ENCODE measurements at places on chromosomes 2 and 18.
A peak's percentile ranks its signal among the peaks of the same experiment; 100 is the strongest.

GRCh38 chr18:11661430-11661829 is 27.6 kb upstream of the GNAL start:
- no peak overlapping the region for H3K27ac ChIP-seq
- H3K27me3 ChIP-seq, result no peaks in the 10 kb centered on the region
- no peaks in the 10 kb centered on the region for H3K36me3 ChIP-seq
- no peak for DNase-seq

GRCh38 chr2:42029639-42030199 is 18.1 kb upstream of the PKDCC start:
- no peaks in the 10 kb centered on the region for H3K27me3 ChIP-seq
- H3K36me3 ChIP-seq, result no peaks in the 10 kb centered on the region
- H3K27ac ChIP-seq, result no peak overlapping the region
- H3K4me3 ChIP-seq, result no peak overlapping the region

DNA sequence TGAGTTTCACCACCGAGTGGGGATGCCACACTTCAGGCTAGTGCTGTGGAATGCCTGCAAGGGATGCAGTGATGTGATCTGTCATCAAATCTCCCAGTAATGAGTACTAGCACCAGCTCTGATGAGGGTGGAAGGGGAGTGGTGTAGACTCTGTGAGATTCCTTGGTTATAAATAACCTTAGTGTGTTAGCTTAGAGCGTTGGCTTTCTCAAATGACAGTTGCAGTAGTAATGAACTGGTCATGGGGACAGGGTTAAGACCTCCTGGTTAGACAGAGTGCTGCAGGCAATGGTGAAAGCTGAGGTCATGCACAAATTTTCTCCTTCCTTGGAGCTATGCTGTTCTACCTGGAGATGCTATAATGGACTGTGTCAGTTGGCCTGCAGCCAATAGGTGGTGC is 1063.4 kb upstream of the CRIM1 start:
- peak; percentile 1 for DNase-seq
- H3K4me3 ChIP-seq, result no peak overlapping the region
- H3K4me1 ChIP-seq, result no peaks in the 10 kb centered on the region
- H3K36me3 ChIP-seq, result no peaks in the 10 kb centered on the region
- no peaks in the 10 kb centered on the region for H3K27me3 ChIP-seq

DNA sequence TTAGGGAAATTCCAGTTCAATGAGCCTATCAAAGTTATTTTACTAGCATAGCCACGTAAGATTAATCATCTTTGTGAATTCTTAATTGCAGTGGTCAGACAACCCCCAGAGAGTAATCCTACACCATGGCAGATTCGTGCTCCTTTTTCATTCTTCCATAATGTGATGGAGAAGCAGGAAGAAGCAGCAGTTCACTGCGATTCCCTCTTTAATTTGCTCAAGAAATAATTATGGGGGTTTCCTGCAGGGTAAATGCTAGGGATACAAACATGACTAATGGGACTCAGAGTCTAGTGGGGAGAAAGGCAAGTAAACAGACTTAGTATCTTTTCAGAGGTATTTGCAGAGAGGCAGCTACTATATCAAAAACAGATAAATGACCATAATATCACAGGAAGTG is 175.8 kb upstream of the HNRNPA3 start:
- H3K27me3 ChIP-seq, result peaks cover 21% of the 10 kb centered on the region
- no peaks in the 10 kb centered on the region for H3K4me1 ChIP-seq
- H3K27ac ChIP-seq, result no peak overlapping the region
- DNase-seq, result no peak

GRCh38 chr18:12774982-12775381 is 72.1 kb downstream of the PSMG2 start:
- H3K27me3 ChIP-seq, result no peaks in the 10 kb centered on the region
- no peak for DNase-seq
- H3K27ac ChIP-seq, result no peak overlapping the region
- H3K36me3 ChIP-seq, result no peaks in the 10 kb centered on the region
- H3K4me1 ChIP-seq, result no peaks in the 10 kb centered on the region

DNA sequence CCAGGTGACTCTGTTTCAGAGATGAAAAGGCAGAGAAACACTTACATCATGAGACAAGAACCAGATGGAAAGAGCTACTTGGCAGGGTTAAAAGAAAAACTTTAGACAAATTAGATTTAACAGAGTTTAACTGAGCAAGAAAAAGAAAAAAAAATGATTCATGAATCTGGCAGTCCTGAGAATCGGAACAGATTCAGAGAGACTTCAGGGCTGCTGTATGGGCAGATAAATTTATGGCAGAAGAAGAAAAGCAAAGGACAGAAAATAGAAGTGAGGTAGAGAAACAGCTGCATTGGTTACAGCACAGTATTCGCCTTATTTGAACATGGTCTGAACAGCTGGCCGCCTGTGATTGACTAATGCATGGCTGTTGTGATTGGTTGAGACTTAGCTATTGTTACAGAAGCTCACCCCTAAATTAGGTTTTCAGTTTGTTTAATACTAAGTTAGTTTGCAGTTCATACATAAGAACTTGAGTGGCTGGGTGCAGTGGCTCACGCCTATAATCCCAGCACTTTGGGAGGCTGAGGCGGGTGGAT is 43.0 kb upstream of the RHOB start:
- no peak for DNase-seq
- no peak overlapping the region for H3K27ac ChIP-seq
- H3K4me3 ChIP-seq, result no peak overlapping the region
- H3K36me3 ChIP-seq, result no peaks in the 10 kb centered on the region
- no peaks in the 10 kb centered on the region for H3K27me3 ChIP-seq

GRCh38 chr2:39304729-39305128 is 61.0 kb upstream of the CDKL4 start:
- no peak overlapping the region for H3K27ac ChIP-seq
- H3K4me3 ChIP-seq, result no peak overlapping the region
- H3K27me3 ChIP-seq, result no peaks in the 10 kb centered on the region

DNA sequence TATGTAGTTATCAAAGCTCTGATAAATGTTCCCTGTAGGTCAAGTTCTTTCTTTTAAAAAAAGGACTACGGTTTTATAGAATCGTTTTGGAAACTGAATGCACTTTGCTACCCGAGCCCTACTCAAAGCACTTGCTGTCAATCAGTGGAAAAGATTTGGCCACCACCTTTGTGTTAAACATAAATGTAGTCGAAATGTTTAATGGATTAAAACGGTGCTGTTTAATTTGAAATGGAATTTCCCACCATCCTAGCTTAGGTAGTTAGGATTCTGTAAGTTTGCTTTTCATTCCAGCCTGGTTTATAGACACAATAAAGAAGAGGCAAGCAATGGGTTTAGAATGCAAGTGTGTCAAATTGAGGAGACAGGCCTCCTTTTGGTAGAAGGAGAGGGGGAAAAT is 69.4 kb upstream of the MMADHC start:
- no peaks in the 10 kb centered on the region for H3K4me1 ChIP-seq
- no peaks in the 10 kb centered on the region for H3K36me3 ChIP-seq
- DNase-seq, result no peak
- H3K27me3 ChIP-seq, result no peaks in the 10 kb centered on the region
- no peak overlapping the region for H3K27ac ChIP-seq

- H3K4me1 ChIP-seq, result no peaks in the 10 kb centered on the region
- H3K36me3 ChIP-seq, result no peaks in the 10 kb centered on the region
- no peaks in the 10 kb centered on the region for H3K27me3 ChIP-seq
- H3K4me3 ChIP-seq, result no peak overlapping the region
- DNase-seq, result no peak
Measured at GRCh38 chr2:154568413-154568812, 130.1 kb upstream of the KCNJ3 start.

All from stomach (tissue), 19 donors.